CD4-positive, alpha-beta T cell treated with Interleukin-21 for 1 hour (primary cell): ENCODE measurements at places on chromosomes 3 and 15.

DNA sequence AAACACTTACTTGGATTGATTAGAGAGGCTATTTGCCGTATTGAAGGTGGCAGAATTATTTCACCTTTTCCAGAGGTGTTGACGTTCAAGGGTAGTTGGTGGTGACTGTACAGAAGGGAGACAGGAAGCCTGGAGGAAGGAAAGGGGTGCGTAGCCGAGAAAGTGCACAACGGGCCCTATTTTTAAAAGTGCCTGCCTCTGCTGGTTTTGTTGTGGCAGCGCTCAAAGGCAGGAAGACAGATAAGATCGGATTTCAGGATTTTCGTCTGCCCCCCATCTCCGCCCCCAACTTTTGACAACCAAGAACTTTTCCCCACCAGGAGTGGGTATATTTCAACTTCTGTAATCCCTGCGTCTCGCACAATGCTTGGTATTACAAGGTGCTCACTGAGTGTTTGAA is 38.5 kb downstream of the SMAD3 start:
- DNase-seq: peak; percentile 49

- no peak for DNase-seq
Measured at GRCh38 chr3:134237454-134238145, 13.1 kb downstream of the RYK start.

DNA sequence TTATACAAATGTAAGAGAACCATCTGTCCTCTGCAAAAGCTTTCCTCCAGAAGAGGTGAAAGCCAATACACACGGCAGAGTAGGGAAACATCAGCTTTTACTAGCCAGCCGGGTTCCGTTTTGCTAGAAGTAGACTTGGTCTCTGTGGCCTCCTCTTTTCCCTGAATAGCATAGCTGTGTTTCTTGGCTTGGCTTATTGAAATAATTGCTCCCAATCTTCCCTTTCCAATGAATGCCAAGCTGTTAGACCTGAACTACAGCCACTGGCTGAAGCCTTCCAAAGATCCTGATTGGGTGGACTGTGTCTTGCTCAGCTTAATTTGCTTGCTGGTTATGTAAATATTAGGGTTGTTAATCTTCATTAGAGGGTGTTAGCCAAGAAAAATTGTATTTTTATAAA is 157.8 kb upstream of the ROPN1 start:
- DNase-seq: no peak

DNA sequence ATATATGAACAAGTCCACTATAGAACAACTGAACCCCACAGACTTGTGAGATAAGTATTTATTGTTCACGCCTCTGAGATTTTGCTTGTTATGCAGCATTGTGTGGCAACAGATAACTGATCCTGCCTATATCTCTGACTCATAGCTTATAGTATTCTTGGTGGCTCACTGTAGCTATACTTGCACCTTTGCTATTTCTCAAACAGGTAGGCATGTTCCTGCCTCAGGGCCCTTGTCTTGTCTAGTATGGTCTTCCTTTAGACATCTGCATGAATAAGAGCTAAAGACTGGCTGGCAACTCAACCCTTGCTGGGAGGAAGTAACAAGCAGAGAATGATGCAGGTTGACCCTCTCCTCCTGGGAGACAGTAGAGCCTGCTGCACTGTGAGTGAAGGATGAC is 256.1 kb downstream of the CHST2 start:
- DNase-seq: no peak

DNA sequence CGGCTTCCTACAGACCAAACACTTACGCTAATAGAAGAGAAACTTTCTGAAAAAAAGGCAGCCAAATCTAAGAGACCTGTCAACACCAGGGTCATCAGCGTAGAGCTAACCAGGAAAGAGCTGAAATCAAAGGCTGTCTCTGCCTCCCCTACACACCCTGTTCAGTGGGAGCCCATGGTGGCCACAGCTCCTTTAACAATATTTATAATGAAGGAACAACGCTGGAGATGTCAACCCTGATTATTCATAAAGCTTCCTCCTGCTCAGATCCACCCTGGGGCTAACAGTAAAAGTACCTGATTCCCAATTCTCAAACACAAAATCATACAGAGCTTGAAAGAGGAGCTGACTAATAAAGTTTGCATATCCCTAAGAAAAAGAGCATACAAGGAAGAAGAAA is 133.7 kb downstream of the ANXA2 start:
- DNase-seq: no peak

DNA sequence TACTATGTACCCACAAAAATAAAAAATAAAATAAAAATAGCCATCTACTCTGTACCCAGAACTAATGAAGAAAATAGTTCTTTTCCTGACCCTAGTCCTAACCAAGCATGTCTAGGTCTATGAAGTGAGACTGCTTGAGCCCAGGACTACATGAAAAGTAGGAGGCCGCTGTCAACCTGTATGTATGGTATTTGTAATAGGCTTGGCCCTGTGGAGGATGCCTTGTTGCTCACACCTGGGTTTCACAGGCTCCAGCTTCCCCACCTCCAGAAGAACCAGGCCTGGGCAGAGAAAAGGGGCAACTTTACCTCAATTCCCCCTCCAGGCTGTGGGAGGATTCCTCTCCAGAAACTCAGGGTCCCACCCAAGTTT is 6.8 kb upstream of the PKM start:
- no peak for DNase-seq

DNA sequence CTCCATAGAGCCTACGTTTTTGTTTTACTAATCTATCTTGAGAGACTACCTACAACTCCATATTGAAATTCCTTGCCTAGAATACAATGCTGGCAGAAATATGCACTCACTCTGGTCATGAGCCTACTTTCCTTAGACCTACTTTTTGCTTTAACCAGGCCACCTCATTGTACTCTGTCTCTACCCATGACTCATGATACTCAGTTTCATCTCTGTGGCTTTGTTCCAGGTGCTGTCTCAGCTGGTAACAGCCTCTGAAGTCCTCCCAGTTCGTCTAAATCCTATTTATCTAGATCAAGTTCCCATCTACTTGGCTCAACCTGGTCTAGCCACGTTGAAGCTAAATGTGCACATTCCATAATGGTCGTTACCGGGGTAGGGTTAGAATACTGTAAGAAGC is 536.4 kb downstream of the RSL24D1 start:
- DNase-seq: no peak

- DNase-seq: no peak
Measured at GRCh38 chr3:45506084-45506483, 88.5 kb upstream of the LIMD1 start.

GRCh38 chr3:3778216-3778615 is 21.0 kb upstream of the LRRN1 start:
- no peak for DNase-seq

DNA sequence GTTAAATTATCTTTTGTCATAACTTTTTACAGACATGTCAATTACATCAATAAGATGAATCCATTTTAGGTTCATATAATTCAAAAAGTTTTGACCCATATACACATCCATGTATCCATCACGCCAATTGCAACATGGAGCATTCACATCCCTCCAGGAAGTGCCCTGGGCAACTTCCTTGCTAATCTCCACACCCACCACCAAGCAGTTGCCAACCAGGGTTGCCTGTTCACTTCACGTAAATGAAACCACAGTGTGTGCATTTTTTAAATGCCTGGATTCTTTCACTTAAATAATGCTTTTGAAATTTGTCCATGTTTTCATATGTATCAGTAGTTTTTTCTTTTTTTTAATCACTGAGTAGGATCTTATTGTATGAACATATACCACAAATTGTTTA is 40.7 kb upstream of the LYZL4 start:
- no peak for DNase-seq

GRCh38 chr3:120029749-120030148 is 64.5 kb downstream of the GSK3B start:
- DNase-seq: no peak

- no peak for DNase-seq
Measured at GRCh38 chr15:50312636-50313035, 42.4 kb downstream of the GABPB1 start.

GRCh38 chr3:105880681-105881290 is 12.0 kb upstream of the CBLB start:
- no peak for DNase-seq

DNA sequence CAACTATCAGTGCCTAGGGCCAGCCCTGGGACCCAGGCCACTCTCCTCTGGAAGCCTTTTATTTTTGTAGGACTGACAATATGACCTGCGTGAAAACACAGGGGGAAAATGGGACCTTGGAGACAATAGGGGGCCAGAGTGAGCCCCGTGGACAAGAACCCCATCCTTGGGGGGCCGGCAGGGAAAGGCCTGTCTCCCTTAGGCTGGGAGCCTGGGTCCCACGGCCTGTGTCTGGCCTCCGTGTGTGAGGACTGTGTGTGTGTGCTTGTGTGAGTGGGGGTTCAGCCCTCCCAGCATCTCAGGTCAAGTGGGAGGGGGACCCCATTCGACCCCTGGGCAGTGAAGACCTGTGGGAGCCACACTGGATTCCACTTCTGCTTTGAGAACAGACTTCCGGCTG is 53.3 kb downstream of the EXOG start:
- DNase-seq: no peak

DNA sequence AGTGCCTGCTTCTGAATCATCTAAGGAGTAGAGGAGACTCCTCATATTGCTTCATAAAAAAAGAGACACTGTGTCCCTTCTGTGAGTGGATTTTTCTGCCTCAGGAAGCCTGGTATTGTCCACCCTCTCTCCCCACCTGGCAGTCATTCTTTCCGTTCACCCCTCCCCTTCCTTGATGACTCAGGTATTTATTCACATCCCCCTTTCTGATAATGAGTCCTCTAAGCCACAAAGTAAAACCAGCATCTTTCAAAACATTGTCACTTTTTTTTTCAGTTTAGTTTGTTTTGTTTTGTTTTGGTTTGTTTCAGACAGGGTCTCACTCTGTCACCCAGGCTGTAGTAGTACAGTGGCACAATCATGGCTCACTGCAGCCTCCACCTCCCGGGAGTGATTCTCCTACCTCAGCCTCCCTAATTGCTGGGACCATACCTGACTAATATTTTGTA is 65.2 kb upstream of the UBE2E1 start:
- DNase-seq: no peak

GRCh38 chr3:128727059-128727458 is 1.1 kb downstream of the RAB7A start:
- no peak for DNase-seq

- no peak for DNase-seq
Measured at GRCh38 chr3:59006634-59007517, 42.9 kb downstream of the CFAP20DC start.

GRCh38 chr15:45884755-45885445 is 250.1 kb downstream of the SQOR start:
- DNase-seq: no peak

- no peak for DNase-seq
Measured at GRCh38 chr15:98876451-98877369, 130.9 kb downstream of the PGPEP1L start.

GRCh38 chr3:25854635-25855034 is 64.7 kb downstream of the OXSM start:
- DNase-seq: no peak

DNA sequence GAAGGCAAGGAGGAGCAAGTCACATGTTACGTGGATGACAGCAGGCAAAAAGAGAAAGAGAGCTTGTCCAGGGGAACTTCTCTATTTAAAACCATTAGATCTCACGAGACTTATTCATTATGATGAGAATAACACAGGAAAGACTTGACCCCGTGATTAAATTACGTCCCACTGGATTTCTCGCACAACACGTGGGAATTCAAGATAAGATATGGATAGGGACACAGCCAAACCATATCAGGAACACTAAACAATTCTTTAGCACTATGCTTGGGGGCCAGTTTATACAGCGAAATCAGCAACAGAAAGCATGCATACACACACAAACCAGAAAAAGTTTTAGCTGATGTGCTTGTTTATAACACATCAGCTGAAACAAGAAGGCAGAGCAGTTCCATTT is 704.2 kb downstream of the OTOL1 start:
- no peak for DNase-seq

GRCh38 chr15:66165856-66166255 is 87.7 kb downstream of the MEGF11 start:
- no peak for DNase-seq

GRCh38 chr15:65204931-65205660 is 6.2 kb downstream of the CILP start:
- no peak for DNase-seq

- no peak for DNase-seq
Measured at GRCh38 chr15:98767692-98768091, 119.4 kb downstream of the IGF1R start.

DNA sequence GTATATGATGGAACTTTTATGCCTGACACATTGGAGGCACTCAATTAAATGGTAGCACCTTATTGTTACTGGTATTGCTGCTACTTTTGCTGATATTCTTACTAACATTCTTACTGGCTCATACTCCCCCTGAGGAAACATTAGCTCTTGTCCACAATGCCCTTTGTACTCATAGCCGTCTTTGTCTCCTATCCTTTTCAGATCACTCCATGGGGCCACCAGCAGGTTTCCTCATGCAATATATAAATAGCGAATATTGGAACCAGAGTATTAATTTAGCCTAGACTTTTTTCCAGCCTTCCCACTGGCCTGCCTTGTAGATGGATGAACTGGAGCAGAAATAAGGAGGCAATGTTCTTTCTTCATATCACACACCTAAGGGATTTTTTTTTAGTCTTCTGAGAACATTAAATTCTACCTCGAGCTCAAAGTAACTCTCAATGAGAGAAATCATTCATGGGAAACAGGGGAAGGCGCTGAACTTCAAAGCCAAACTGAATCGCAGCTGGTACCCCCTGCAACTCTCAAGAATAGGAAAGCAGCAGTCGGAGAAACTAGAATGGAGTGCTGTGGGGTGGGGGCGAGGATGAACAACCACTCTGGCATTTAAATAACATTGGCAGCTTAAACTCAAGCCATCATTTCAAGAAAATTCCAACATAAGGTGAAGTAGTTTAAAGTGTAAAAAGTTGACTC is 300.3 kb downstream of the TAFA4 start:
- no peak for DNase-seq
